Fibroblast of pulmonary artery (primary cell): ENCODE measurements at places on chromosomes 2 and 18.

DNA sequence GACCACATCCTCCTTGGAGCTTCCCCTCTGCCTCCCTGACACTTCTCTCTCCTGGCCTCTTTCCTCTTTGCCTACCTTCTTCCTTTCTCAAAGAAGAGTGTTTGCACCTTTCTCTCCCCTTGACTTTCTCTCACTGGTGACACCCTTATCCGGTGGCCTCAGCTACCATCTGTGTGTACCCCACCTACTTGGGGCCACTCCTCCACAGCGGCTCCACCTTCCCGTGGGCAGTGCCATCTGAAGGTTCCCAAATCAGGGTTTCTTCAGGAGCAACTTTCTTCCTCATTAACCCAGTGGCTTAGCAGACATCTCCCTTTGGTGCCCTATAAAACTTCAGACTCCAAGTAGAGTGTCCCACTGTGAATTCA is 5.3 kb upstream of the NCL start:
- DNase-seq, result no peak

DNA sequence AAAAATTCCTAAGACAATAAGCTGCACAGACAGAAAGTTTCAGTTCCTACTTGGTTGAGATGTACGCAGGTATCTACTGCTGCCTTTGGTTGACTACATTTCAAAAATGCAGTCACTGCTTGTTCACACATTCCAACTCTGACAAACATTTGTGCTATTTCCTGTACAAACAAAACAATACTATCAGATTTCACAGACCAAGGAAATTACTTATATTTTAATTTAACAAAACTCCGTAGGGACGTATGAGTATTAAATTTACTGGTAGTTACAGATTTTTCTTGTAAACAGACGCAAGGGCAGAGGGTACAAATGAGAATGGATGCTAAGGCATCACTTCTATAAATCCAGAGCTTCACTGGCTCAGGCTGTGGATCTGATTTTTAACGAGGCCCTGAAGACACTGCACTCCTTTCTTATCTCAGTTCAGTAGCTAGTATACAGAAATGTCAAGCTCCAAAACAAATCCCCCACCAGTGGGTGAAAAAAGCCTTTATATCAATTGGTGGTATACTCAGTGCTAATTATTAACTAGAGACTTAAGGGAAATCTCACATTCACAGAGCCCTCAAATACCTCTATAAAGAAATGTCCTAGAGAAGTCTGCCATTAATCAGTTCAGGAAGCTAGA is 31.7 kb upstream of the TTC32 start:
- DNase-seq, result peak; percentile 88

DNA sequence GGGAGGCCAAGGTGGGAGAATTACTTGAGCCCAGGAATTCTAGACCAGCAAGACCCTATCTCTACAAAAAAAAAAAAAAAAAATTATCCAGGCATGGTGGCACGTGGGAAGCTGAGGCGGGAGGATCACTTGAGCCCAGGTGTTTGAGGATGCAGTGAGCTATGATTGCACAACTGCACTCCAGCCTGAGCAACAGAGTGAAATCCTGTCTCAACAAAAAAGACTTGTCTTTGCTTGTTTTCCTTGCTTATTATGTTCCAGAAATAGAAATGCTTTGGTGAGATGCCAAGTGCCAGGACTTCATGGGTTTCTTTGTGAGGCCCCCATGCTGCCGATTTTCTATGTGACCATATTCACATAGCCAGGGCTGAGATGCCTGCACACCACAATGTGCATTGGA is 9.0 kb downstream of the DCDC2C start:
- DNase-seq, result no peak

GRCh38 chr2:80068038-80068731 is 236.4 kb downstream of the LRRTM1 start:
- no peak for DNase-seq

GRCh38 chr2:54895730-54896129 is 154.5 kb downstream of the RTN4 start:
- DNase-seq, result peak; percentile 46

DNA sequence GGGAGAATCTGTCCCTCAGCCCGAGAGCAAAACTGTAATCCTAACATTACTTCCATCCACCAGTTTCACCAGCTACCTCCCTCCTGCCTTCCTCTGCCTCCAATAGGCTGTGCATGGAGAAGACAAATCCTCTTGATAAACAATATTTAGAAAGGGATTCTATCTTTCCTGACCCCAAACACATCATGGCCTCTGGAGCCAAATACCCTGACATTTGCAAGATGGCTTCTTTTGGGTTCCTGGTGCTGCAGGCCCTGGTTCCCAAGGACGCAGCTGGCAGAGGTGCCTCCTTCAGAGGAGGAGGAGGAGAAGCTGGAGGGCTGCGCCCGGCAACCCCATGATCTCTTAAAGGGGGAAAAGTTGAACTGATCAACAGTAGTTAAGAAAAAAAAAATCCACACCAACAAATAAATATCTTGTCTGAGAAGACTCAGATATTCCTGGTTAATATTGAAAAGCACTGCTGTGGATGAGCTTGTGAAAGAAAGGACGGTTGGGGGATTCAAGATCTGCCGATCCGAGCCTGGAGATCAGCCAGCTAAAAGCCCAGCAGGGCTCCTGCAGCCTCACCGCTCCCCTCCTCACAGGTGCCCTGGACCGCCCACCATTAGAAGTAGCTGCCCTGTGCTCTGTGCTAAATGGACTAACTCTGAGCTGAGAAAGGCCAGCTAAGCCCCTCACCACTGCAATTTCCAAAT is 116.8 kb downstream of the MSH2 start:
- DNase-seq, result no peak

GRCh38 chr2:28702415-28702861 is 49.2 kb upstream of the PPP1CB start:
- no peak for DNase-seq

DNA sequence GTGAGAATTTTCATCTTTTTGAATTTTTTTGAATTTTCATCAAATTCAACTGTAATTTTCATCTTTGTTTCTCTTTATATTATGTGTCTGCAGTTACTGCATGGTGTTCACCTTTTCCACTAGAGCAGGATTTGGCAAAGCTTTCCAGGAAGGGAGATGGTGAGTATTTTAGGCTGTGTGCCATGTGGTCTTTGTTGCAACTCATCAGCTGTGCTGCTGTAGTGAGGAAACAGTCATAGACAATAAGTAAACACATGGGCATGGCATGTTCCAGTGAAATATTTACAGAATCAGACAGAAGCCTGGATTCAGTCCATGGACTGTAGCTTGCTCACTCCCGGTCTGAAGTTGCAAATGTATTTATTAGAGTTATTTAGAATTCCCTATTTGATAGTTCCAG is 120.4 kb downstream of the DCDC2C start:
- peak; percentile 19 for DNase-seq

- peak; percentile 33 for DNase-seq
These were observed 10.8 kb downstream of the IWS1 start for GRCh38 chr2:127515383-127515915.

DNA sequence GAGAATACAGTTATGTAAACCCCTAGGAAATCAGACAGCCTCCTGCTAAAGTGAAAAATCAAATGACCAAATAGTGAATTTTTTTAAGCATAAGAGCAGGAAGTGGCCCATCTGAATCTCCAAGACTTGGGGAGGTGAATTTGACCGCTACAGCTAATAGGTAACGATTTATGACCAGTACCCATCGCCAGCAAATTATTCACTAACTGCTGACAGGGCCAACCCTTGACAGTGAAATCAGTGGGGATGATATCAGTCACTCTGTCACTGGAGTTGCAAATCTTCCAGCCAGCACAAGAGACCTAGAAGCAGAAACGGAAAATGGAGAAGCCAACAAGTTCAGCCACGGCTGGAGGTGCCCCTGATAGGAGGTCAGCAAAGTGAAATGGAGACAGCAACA is 164.3 kb upstream of the PIK3C3 start:
- no peak for DNase-seq

GRCh38 chr2:3172265-3172935 is 205.2 kb downstream of the EIPR1 start:
- no peak for DNase-seq

DNA sequence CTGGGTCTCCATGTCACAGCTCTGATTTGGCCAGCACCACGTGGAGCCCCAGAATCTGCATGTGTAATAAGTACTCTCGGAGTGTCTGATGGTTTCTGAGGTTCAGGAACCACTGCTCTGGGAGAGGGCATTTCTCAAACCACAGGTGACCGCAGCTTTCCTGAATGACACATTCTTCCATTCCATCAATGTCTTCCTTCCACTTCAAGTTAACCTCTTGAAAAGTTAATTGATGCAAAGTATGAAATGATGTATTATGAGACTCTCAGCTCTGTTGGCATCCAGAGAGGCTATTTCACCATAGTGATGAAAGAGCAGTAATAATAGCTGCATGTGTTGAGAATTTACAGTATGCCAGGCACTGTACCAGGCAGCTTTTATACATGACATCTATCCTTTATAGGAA is 61.3 kb upstream of the CRIM1 start:
- no peak for DNase-seq

DNA sequence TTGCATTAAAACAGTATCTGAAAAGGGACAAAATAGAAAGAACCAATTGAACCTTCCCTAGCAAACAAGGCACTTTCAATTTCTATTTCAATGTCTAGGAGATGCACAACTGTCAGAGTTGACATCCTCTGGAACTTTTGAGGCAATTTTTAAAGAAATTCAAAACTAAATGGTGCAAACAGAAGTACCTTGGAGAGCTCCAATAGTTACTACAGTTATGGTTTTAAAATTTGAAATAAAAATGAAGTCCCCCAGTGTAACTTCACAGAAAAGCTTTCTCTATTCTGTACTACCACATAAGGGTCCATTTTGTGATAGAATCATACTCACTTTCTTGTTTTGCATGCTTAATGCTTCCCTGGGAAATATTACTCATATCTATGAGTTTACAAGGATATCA is 162.1 kb downstream of the KCNH7 start:
- no peak for DNase-seq

GRCh38 chr2:182072861-182073260 is 87.2 kb downstream of the PPP1R1C start:
- DNase-seq, result no peak

- no peak for DNase-seq
These were observed 11.2 kb downstream of the VIL1 start for GRCh38 chr2:218429911-218430692.

DNA sequence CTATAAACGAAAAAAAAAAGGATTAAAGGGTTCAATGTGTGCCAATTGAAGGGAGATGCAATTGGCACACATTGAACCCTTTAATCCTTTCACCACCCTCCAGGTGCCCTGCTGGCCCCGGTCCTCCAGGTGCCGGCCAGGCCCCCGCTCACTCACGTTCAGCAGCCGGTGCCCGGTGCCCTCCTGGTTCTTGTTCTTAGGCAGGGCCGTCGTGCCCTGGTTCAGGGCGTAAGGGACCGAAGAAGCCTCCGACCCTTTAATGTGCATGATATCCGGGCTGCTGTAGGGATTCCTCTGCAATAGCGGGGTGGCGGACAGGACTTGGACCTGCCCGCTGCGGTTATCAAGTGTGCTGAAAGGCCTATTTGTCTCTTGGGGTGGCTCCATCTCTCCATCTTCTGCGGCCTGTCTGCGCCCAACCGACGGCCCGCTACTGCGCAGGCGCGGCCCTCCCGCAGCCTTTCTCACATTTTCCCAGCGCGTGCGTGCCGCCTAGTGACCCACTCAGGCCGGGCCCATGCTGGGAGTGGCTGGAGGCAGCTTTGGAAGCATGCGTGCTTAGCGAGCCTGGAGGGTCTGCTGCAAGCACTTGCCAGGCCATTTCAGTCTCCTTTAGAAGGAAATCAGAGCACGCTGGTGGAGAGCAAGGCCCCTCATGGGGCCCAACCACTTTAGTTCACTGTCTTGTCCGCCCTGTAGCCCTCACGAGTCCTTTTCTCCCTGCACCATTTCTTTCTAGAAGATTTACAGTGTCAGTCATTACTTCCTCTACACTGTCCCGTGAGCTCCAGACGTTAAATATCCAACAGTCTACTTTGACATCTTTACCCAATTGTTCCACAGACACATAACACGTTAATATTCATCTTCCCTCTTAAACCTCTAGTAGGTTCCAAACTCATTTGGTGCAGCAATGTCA is 24.3 kb downstream of the TMEM237 start:
- peak; percentile 78 for DNase-seq

DNA sequence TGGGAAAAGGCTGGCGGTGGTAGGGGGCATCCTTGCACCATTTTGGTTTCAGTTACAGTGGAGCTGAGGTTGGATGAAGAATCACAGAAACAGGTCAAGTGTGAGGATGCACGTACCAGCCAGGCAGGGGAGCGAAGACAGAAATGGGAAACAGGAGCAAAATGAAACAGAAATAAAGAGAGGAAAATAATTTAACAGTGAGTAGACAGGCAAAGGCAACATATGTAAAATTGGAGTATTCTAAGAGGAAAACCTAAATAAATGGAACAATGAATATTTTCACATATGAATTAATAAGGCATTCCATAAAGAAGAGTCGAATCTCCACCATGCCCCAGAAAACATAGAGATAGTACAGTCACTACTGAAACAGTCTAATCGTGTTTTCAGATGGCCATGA is 29.7 kb downstream of the LRRFIP1 start:
- DNase-seq, result no peak

GRCh38 chr2:16478434-16479210 is 187.0 kb downstream of the CYRIA start:
- DNase-seq, result no peak
